Astrocyte of the spinal cord (primary cell): ENCODE measurements at places on chromosomes 12 and 14.

DNA sequence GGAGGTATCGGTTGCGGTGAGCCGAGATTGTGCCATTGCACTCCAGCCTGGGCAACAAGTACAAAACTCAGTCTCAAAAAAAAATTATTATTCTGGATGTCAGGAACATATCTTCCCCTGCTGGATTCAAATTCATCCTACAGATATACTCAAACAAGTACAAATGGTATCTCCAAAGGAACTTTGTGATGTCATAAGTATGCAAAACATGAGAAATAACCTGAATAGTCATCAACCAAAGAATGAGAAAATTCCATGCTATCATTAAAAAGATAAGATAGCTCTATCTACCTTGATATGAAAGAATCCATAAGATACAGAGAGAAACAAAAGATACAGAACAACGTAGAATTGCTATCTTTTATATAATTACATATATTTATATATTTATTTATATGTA, 67.7 kb downstream of the EEA1 start:
- DNase-seq = no peak

DNA sequence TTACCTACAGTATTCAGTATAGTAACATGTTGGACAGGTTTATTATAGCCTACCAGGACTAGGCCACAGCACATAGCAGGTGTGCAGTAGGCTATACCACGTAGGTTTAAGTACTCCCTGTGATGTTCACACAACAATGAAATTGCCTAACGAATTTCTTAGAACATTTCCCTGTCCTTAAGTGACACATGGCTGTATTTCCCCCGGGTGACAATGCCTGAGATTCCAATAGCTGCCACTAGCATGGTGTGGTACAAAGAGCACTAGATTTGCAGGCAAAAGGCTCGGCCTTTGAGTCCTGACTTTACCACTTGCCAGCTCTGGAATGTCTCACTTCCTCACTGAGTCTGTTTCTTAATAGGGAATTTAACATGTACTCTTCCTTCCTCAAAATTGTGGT, 19.7 kb downstream of the PTPN21 start:
- no peak for DNase-seq

- no peak for DNase-seq
These were observed 267.4 kb downstream of the ALG10 start for GRCh38 chr12:34289431-34290380.

DNA sequence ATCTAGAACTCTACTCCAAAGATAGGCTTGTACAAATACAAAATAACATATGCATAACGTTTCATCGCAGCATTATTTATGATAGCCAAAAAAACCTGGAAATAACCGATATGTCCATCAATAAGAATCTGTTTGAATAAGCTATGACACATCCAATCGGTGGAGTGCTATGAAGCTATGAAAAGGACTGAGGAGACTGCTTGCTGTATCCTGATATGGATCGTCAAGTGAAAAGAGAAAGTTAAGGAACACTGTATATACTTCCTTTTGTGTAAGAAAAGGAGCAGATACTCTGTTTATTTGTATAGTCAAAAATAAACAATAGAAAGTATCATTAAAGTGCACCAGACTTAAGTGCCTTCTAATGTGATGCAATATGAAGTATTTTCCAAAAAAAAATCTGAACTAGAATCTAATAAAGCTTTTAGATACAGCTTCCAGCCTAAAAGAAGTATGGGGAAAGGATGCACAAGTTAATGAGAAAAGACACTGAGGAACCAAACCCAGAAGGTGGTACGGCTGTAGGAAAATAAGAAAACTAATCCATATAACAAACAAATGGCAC, 645 bp upstream of the KLHDC1 start:
- DNase-seq = no peak

- DNase-seq = no peak
These were observed 11.5 kb upstream of the RASSF3 start for GRCh38 chr12:64598831-64599230.

DNA sequence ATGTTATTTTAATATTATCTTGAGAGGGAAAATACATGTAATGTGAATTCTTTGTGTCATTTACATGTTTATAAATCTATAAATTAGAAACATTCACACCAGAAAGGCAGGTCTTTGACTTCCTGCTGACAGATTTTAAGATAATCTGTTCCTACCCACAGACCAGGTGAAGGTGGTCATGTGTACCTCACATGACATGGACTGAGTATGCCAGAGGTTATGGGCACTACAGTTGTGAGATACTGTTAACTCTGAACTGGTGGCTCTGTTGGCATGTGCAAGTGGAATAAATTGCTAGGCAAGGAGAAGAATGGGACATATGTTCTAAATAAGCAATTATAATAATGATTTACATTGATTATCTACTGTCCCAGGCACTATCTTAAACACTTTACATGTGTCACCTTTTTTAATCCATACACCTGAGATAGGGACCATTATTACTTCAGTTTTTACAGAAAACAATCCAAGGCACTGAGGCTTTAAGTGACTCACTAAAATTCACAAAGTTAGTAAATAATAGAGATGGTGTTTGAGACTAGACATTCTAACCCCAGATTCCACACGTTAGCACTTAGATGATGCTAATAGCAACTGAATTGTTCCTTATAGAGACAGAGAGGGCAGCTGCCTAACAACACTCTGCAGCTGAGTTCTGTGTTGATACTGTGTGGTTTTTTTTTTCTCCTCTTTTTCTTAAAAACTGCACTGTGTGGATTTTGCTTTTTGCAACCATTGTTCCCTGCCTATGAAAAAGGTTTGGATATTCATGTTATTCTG, 23.8 kb downstream of the SLC16A7 start:
- no peak for DNase-seq

DNA sequence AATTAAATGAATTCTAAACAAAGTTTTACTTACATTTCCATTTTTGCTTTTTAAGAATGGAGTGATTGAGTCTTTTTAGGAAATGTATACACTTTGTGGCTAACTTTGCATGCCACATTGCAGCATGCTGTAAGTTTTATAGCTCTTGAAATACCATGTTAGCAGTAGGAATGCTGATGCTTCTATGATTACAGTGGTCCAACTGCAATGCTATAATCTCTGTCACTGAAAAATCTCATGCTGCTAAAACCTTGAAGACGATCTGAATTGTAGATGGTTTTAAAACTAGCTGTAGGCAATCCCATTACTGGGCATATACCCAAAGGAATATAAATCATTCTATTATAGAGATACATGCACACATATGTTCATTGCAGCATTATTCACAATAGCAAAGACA, 127.6 kb downstream of the WIF1 start:
- DNase-seq = no peak

GRCh38 chr12:47408171-47408871, 297.5 kb downstream of the RPAP3 start:
- no peak for DNase-seq

DNA sequence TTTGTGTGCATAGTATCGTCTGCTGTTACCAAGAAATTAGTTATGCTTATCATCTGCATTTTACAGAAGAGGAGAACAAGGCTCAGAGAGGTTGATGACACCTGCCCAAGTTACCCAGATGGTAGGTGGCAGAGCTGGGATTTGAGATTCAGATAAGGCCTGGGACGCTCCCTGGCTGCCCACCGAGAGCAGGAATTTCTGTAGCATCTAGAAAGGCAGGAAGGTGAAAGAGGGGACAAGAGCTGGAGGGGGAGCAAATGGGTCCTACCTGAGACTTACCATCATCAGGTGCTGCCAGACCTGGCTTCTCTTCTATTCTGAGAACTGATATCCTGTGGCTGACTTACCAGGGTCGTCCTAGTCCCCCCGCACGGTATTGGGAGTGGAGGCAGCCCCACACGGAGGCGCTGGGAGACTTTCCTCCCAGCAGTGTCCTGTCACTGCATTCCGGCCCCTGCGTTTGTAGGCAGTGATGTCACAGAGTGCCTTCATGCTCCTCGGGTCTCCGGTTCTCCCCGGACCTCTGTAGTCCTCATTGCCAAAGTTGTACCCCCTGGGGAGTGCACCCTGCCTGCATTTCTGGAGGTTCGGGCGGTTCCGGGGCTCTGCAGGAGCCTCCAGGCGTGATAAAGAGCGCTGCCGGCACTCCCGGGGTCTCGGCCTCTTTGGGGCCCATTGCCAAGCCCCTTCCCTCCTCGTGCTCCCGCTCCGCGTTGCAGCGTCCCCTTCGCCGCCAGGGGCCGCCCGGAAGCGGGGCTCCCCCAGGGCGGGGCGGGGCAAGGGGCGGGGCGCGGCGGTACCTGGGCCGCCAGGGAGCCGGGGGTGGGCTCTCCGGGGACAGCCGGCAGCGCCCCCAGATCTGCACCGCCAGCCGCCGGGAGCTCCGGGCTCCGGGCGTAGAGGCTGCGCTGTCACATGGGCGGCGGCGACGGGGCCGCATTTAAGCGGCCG, at the start of gene CABP1:
Gene CABP1 (plus strand): TSS at position 856 of the 951 bp plus-strand sequence. CDS start 60 bp downstream, at position 916.
- DNase-seq = no peak

- peak; percentile 82 for DNase-seq
These were observed 65.1 kb upstream of the KTN1 start for GRCh38 chr14:55514819-55515490.

- peak; percentile 95 for DNase-seq
These were observed 258.4 kb upstream of the HMGA2 start for GRCh38 chr12:65565601-65566560.

DNA sequence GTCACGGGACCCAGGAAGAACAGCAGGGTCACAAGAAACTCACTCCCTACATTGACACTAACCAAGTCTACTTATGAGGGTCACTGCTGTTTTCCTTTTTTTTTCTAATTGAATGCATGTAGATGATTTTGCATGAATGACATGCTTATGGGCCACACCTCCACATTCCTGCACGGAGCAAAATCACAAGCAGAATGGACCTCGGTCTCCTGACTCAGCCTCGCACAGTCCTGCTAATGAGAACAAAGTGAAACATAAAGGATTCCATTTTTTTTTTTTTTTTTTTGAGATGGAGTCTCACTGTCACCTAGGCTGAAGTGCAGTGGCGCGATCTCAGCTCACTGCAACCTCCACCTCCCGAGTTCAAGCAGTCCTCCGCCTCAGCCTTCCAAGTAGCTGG, 12.3 kb downstream of the SCARB1 start:
- no peak for DNase-seq

DNA sequence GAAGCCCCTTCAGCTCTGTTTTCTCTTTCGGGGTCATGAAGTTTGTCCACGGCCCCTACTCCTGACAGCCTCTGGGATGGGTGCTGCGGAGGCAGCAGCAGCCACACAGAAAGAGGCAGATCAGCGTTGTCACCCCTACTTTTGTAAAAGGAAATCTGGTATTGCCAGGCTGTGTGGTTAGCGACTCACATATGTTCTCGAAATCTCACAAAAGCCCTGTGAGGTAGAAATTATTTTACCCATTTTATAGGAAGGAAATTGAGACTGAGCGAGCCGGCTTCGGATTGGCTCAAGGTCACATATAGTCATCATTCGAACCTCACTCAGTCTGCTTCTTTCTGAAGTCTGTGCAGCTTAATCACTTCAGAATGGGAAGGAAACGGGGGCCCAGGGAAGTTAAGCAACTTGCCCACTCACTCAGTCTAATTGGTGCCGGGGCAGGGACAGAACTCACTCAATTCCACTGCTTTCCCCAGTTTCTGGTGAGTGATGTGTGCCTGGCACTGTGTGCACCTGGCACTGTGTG, 1.1 kb upstream of the CKAP4 start:
- peak; percentile 43 for DNase-seq

- DNase-seq = peak; percentile 24
These were observed 15.2 kb downstream of the FGFR1OP2 start for GRCh38 chr12:26953447-26953846.

DNA sequence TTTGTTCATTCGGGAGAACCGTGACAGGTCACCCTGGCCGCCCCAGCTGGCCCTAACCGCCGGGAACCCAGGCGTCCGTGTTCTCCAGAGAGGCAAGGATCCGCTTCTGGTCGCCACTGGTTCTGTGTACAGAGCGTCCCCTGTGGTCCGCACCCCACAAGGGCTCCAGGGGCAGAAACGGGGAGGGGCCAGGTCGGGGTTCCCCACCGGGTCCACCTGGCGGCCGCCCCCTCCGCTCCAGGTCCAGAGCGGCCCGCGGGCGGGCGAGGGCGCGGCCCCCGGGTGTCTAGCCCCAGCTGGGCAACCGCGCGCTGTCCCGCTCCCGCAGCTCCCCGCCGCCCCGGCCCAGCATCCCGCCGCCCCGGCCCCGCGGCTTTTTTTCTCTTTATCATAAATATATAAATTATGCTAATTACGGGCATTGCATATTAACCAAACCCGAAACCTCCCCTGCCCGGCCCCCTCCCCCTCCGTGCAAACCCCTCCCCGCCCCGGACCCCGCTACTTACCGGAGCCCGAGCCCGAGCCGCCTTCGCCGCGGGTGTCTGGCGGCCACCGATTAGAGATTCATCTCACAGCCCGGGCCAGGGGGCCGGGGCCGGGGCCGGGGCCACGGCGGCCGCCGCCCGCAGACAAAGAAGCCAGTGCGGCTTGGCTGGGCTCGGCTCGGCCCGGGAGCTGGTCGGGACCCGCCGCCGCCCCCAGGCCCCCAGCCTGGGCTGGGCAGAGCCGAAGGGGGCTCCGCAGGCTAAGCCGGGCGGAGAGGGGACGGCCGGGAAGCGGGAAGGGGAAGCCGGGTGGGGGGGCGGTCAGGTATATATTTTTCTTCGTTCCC, 512 bp downstream of the POU6F1 start:
- no peak for DNase-seq
